ENCODE measurements at places on chromosomes 3 and 15.
A peak's percentile ranks its signal among the peaks of the same experiment; 100 is the strongest.

GRCh38 chr15:88613074-88613944, 7.8 kb upstream of the AEN start:
- DNase-seq: no peak
- peaks cover 2% of the 10 kb centered on the region for H3K4me1 ChIP-seq
- no peak overlapping the region for H3K4me3 ChIP-seq
- no peaks in the 10 kb centered on the region for H3K36me3 ChIP-seq
- H3K27ac ChIP-seq: no peak overlapping the region

DNA sequence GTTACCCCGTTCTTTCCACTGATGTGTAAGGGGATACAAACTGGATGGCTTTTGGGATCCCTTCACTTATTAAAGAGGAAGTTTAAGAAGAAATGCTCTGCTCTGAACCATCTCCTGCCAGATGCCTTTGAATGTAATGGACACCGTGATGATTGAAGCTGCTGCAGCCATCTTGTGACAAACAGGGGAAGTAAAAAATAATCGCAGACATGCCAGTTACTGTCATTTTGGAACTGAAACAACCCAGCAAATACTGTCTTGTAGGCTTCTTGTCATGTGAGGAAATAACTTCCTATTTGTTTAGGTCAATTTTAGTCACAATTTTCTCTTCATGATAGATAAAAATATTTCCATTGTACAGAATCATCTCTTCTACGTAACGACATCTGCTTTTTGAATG, 224.0 kb downstream of the CHL1 start:
- H3K27me3 ChIP-seq: no peaks in the 10 kb centered on the region
- DNase-seq: no peak
- no peak overlapping the region for H3K4me3 ChIP-seq
- H3K36me3 ChIP-seq: no peaks in the 10 kb centered on the region

DNA sequence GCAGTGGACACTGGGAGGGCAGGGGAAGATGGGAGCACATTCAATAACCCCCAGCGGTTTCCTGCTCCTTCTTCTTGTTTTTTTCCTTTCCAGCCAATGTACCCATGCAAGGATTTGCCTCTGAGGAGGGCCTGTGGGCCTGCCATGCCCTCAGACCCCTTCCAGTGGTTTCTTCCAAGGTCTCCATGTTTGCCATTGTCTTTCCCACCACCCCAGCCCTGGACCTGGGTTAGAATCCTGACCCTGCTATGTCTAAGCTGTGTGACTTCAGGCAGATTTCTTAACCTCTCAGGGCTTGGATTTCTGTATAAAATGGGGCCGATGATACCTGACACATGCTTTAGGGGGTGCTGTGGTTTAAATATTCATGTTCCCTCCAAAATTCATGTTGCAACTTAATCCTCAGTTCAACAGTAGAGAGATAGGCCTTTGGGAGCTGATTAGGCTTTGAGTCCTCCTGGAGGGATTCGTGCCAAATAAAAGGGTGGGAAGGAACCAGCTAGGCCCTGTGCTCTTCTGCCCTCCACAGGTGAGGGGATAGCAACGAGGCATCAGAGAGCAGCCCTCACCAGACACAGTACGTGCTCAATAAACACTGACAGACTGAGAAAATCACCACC, 46.3 kb upstream of the FLNB start:
- no peaks in the 10 kb centered on the region for H3K27me3 ChIP-seq
- no peak for DNase-seq
- no peak overlapping the region for H3K4me3 ChIP-seq
- H3K36me3 ChIP-seq: no peaks in the 10 kb centered on the region
- no peak overlapping the region for H3K27ac ChIP-seq

GRCh38 chr3:184864000-184864399, 52.0 kb downstream of the VPS8 start:
- no peak overlapping the region for H3K4me3 ChIP-seq
- no peaks in the 10 kb centered on the region for H3K27me3 ChIP-seq
- H3K4me1 ChIP-seq: no peaks in the 10 kb centered on the region
- H3K36me3 ChIP-seq: peaks cover 9% of the 10 kb centered on the region

DNA sequence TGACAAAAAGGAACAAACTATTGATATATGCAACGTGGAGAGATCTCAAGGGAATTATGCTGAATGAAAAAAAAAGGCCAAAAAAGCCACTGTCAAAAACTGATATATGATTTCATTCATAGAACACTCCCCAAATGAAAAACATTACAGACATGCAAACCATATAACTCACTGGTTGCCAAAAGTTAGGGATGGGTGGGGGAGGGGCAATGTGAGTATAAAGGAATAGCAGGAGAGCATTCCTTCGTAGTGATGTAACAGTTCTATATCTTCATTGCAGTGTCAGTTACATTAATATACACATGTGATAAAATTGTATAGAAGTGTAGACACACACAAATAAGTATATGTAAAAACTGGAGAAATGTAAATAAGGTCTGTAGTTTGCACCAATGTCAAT, 12.2 kb downstream of the GBE1 start:
- H3K36me3 ChIP-seq: no peaks in the 10 kb centered on the region
- H3K4me3 ChIP-seq: no peak overlapping the region
- DNase-seq: no peak
- H3K27me3 ChIP-seq: no peaks in the 10 kb centered on the region
- H3K27ac ChIP-seq: no peak overlapping the region

GRCh38 chr15:83082730-83083386, 15.8 kb upstream of the BTBD1 start:
- no peaks in the 10 kb centered on the region for H3K36me3 ChIP-seq
- no peak overlapping the region for H3K27ac ChIP-seq
- DNase-seq: no peak

- no peaks in the 10 kb centered on the region for H3K27me3 ChIP-seq
- H3K27ac ChIP-seq: no peak overlapping the region
- H3K4me3 ChIP-seq: no peak overlapping the region
- H3K4me1 ChIP-seq: no peaks in the 10 kb centered on the region
These were observed 41.8 kb upstream of the MUC13 start for GRCh38 chr3:124976383-124976782.

- no peak overlapping the region for H3K4me3 ChIP-seq
- no peak for DNase-seq
- H3K4me1 ChIP-seq: no peaks in the 10 kb centered on the region
- no peaks in the 10 kb centered on the region for H3K27me3 ChIP-seq
- no peaks in the 10 kb centered on the region for H3K36me3 ChIP-seq
- H3K27ac ChIP-seq: no peak overlapping the region
These were observed 80.7 kb upstream of the SPRED1 start for GRCh38 chr15:38171973-38172372.

- no peak for DNase-seq
- no peak overlapping the region for H3K27ac ChIP-seq
- no peaks in the 10 kb centered on the region for H3K27me3 ChIP-seq
These were observed 24.0 kb downstream of the SLC27A2 start for GRCh38 chr15:50206020-50206419.

DNA sequence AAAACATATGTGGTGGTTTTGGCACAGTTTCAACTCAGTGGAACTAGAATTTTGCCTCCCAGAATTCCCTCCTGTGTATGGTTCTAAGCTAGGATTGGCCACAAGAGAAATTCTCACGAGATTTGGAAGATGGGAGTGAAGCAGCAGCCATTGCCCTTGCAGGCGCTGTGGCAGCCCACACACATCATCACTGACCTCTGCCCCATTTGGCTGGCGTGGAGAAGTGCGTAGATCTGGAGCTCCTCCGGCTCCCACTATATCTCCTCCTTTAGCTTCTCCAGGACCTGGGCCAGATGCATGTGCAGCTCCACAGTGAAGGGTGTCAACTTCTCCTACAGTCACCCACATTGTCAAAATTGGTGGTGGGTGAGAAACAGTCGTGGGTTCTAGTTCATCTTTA, 199.6 kb downstream of the EFHB start:
- no peak for DNase-seq
- H3K4me1 ChIP-seq: peaks cover 4% of the 10 kb centered on the region
- H3K27me3 ChIP-seq: no peaks in the 10 kb centered on the region
- H3K27ac ChIP-seq: peak overlapping the region; percentile 74
- no peak overlapping the region for H3K4me3 ChIP-seq
- no peaks in the 10 kb centered on the region for H3K36me3 ChIP-seq

DNA sequence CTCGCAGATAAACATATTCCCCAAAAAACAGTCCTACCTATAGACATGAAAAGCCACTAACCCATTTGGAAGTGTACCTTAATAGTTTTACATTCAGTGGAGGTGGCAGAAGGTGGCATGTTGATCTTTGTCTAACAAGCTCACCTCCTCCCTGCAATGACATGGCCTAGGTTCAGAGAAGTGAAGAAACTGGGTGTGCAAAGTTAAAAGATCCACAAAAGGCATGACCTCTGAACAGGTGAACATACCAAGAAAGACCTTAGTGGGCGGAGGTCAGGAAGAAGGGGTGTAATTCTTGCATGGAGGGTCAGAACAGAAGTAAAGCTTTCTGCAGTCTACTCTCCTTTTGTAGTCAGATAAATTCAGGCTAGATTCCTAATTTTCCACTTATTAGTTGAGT, 822 bp downstream of the MRPL3 start:
- DNase-seq: no peak
- H3K27me3 ChIP-seq: peaks cover 2% of the 10 kb centered on the region
- H3K36me3 ChIP-seq: peaks cover 6% of the 10 kb centered on the region
- no peak overlapping the region for H3K27ac ChIP-seq
- H3K4me3 ChIP-seq: peak overlapping the region; percentile 95
- peaks cover 4% of the 10 kb centered on the region for H3K4me1 ChIP-seq

GRCh38 chr3:13513913-13514517, 33.9 kb downstream of the HDAC11 start:
- H3K4me3 ChIP-seq: no peak overlapping the region
- DNase-seq: no peak
- H3K36me3 ChIP-seq: no peaks in the 10 kb centered on the region
- H3K27ac ChIP-seq: no peak overlapping the region
- H3K4me1 ChIP-seq: no peaks in the 10 kb centered on the region
- H3K27me3 ChIP-seq: no peaks in the 10 kb centered on the region

- H3K27ac ChIP-seq: peak overlapping the region; percentile 23
- H3K4me1 ChIP-seq: peaks cover 13% of the 10 kb centered on the region
- no peak for DNase-seq
- H3K4me3 ChIP-seq: no peak overlapping the region
These were observed 19.2 kb downstream of the EXOSC7 start for GRCh38 chr3:44995142-44995770.

- no peak for DNase-seq
- no peaks in the 10 kb centered on the region for H3K36me3 ChIP-seq
- H3K4me1 ChIP-seq: no peaks in the 10 kb centered on the region
- H3K4me3 ChIP-seq: no peak overlapping the region
These were observed 237.0 kb downstream of the UACA start for GRCh38 chr15:70526221-70526973.

DNA sequence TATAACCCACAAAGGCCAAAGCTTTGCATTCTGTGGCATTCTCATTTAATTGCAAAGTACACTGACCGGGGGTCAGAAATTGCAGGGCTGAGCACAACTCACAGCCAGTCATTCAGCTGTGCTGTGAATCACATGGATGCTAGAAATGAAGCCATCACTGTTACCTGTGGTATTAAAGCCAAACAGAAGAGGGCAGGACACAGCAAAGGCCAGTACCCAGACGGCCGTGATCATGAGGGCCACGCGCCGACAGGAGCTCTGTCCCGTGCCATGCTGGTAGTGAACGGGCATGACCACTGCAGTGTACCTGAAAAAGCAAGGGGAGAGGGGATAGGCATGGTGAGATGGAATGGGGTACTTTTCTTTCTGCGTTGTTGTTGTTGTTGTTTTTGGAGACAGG, 31.6 kb downstream of the DRD3 start:
- H3K36me3 ChIP-seq: no peaks in the 10 kb centered on the region
- H3K27ac ChIP-seq: no peak overlapping the region
- no peaks in the 10 kb centered on the region for H3K4me1 ChIP-seq
- no peak overlapping the region for H3K4me3 ChIP-seq
- no peaks in the 10 kb centered on the region for H3K27me3 ChIP-seq

- no peak for DNase-seq
- H3K27ac ChIP-seq: no peak overlapping the region
- no peaks in the 10 kb centered on the region for H3K27me3 ChIP-seq
These were observed 54.6 kb upstream of the LIPC start for GRCh38 chr15:58377193-58377592.

- DNase-seq: no peak
- H3K4me1 ChIP-seq: no peaks in the 10 kb centered on the region
- H3K27ac ChIP-seq: no peak overlapping the region
These were observed 62.5 kb downstream of the MYO5A start for GRCh38 chr15:52466134-52466701.

- no peak overlapping the region for H3K27ac ChIP-seq
- no peaks in the 10 kb centered on the region for H3K4me1 ChIP-seq
- no peak for DNase-seq
- no peaks in the 10 kb centered on the region for H3K27me3 ChIP-seq
- no peak overlapping the region for H3K4me3 ChIP-seq
These were observed 41.2 kb upstream of the IGSF10 start for GRCh38 chr3:151501923-151502632.

GRCh38 chr3:43180027-43180426, 74.1 kb upstream of the POMGNT2 start:
- peaks cover 32% of the 10 kb centered on the region for H3K4me1 ChIP-seq
- DNase-seq: no peak
- H3K4me3 ChIP-seq: no peak overlapping the region
- H3K27me3 ChIP-seq: no peaks in the 10 kb centered on the region

GRCh38 chr15:25848784-25849156, 14.4 kb downstream of the ATP10A start:
- no peak overlapping the region for H3K4me3 ChIP-seq
- no peaks in the 10 kb centered on the region for H3K27me3 ChIP-seq
- DNase-seq: no peak

DNA sequence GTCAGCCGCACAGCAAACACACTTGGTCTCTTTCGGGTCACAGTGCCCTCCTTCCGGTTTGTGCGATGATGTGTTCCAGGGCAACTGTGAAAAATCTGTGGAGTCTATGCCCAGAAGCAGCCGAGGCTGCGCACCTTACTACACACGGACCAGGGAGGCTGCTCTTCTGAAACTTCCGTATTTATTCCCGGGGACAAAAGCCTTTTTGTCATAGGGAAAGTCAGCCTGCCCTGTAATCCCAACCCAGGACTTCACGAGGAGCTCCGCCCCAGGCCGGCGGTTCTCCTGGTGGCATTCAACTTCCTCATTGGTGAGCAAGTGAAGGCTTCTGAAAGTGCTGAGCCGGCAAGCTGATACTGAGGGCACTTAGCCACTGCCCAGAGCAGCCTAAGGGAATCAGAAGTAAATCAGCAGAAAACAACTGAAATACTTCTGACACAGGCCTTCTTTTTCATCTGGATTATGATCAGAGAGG, 126.5 kb downstream of the FMN1 start:
- DNase-seq: peak; percentile 51
- H3K4me3 ChIP-seq: peak overlapping the region; percentile 54
- H3K36me3 ChIP-seq: no peaks in the 10 kb centered on the region
- no peaks in the 10 kb centered on the region for H3K27me3 ChIP-seq
- peak overlapping the region; percentile 78 for H3K27ac ChIP-seq

GRCh38 chr3:126982471-126983175, at the start of gene PLXNA1:
Gene PLXNA1, plus strand, starts transcription at chr3:126983115. Its CDS starts 5,479 bp downstream, at chr3:126988594.
- no peaks in the 10 kb centered on the region for H3K27me3 ChIP-seq
- H3K4me1 ChIP-seq: no peaks in the 10 kb centered on the region
- no peaks in the 10 kb centered on the region for H3K36me3 ChIP-seq
- H3K27ac ChIP-seq: peak within 1 kb of the TSS; percentile 57

GRCh38 chr3:97916576-97916975, 55.7 kb downstream of the RIOX2 start:
- no peak overlapping the region for H3K27ac ChIP-seq
- no peak overlapping the region for H3K4me3 ChIP-seq
- no peaks in the 10 kb centered on the region for H3K36me3 ChIP-seq
- DNase-seq: no peak

All from kidney (tissue), 22 donors.